ENCODE measurements at places on chromosomes 2 and 18. TPM values are rescaled to one million over a fixed set of nuclear protein-coding genes. Genes with fewer than 3 reads are reported as not detected.

GRCh38 chr18:48049757-48050156 lies 119.3 kb upstream of the SMAD2 start:
- no peak for DNase-seq

- no peak for DNase-seq
Observed at GRCh38 chr2:31810200-31810917, 200.4 kb downstream of the MEMO1 start.

- no peak for DNase-seq
Observed at GRCh38 chr2:163345795-163346573, 389.8 kb downstream of the FIGN start.

- DNase-seq: no peak
Observed at GRCh38 chr18:3966642-3967358, 488.3 kb downstream of the DLGAP1 start.

DNA sequence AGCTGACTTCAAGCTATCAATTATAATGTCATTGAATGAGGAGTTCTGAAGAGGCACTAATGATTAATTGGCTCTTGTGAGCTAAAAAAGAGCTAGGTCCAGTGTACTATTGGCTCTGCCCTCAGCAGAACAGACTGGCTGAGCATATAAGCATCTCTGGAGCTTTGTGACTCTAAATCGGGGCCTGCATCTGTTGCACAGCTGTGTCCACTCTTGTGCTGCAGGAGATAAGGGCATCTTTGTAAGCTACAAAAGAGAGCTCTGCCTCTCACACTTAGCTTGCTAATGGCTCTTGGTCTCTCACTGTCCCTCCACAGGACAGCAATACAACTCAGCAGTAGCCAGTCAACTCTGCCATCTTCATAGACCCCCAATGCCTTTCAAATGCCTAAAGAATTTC lies 61.5 kb upstream of the L3MBTL4 start:
- DNase-seq: no peak

- DNase-seq: no peak
Observed at GRCh38 chr18:33495278-33495677, 54.8 kb upstream of the CCDC178 start.

DNA sequence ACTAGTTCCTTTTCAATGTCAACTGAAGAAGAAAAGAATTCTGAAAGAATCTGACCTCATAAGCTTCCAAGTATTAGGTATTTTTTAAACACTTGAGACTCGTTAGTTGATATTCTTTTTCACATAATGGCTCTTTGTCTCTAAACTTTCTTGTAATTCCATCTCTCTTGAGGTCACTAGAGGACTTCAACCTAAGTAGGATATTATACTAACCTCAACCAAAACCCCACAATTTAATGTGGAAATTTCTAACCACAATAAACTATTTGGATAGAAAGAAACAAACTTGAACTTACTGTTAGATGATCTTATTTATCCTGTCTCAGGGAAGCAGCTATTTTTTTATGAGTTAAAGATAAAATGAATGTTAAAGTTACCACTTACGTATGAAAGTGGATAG lies 206.9 kb upstream of the FSIP2 start:
- no peak for DNase-seq

- DNase-seq: no peak
Observed at GRCh38 chr2:62338111-62338510, 142.2 kb downstream of the B3GNT2 start.

DNA sequence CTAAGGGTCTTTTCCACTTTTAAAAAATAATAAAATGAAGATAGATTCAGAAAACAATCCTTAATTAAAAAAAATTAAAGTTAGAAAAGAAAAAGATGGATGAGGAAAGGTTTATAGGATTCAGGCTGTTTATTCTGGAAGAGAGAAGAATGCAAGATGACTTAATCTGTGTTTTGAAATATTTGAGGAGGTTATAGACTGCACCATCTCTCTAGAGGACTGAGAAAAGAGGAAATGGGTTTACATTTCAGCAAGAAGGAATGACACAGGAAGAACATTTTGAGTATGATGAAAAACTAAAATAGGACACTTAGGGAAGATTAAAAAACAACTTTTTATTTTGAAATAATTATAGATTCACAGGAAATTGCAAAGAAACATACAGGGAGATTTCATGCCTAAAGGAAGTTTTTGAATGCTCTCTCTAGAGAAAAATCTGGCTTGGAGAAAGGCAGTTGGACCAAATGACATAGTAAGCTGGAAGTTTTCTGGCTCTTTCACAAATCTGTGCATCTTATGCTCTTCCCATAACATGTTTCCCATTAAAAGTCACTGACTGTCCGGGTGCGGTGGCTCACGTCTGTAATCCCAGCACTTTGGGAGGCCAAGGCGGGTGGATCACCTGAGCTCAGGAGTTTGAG lies 75.0 kb downstream of the CERS6 start:
- DNase-seq: no peak

Gene GNAL
- 19.4 TPM for total RNA-seq

Gene LAMA3
- 28.7 TPM for total RNA-seq

Gene TUBB8B
- not detected for total RNA-seq

Gene GKN2
- not detected for total RNA-seq

All from ureter (tissue), 1 donor.